Fibroblast of skin of abdomen (primary cell): ENCODE measurements at places on chromosomes 11 and 22.

GRCh38 chr11:96306933-96307775, 35.8 kb downstream of the MAML2 start:
- peak; percentile 98 for DNase-seq

DNA sequence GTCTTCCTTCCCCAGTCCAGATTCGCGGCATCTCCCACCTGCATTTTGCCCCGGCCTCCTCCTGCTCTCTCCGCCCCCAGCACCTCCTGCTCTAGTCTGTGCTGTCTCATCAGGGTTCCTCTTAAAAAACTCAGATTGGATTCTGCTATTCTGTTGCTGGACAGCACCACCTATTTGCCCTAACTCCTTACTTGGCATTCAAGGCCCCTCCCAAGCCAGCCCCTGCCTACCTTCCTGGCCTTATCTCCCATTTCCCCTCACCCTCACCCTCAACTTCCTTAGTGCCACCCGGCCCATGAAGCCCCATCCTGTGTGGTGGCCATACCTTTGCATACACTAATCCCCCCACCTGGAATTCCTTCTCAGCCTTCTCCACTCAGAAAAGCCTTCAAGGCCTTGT, 59.9 kb upstream of the PRDM11 start:
- DNase-seq: no peak

DNA sequence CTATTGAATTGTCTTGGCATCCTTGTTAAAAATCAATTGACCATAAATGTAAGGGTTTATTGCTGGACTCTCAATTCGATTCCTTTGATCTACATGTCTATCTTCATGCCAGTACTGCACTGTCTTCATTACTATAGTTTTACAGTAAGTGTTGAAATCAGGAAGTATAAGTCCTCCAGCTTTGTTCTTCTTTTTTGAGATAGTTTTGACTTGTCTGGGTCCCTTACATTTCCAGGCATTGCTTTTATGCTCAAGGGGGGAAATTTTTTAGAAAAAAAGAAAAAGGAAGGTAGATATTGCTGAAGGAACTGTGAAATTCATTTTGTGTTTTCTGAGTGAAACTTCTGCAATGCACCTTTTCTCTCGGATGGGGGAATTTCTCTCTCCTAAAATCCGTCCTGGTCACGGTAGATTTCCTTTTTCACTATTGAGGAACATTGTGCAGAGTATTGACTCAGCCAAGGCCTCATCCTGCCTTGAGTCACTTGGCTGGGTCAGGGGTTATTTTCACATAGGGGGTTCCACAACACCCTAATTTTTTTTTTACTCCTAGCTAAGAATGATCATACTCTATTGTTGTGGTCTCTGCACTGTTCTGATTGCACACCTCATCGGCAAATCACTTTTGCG, 2.8 kb upstream of the ACER3 start:
- DNase-seq: no peak

GRCh38 chr11:78030429-78031325, 7.6 kb upstream of the KCTD14 start:
- DNase-seq: peak; percentile 59

GRCh38 chr11:304915-305843, 2.4 kb upstream of the IFITM2 start:
- peak; percentile 75 for DNase-seq

- DNase-seq: peak; percentile 69
Measured at GRCh38 chr11:62602141-62603071, 741 bp upstream of the MTA2 start.

GRCh38 chr22:44109416-44109815, 71.3 kb upstream of the PARVG start:
- no peak for DNase-seq

DNA sequence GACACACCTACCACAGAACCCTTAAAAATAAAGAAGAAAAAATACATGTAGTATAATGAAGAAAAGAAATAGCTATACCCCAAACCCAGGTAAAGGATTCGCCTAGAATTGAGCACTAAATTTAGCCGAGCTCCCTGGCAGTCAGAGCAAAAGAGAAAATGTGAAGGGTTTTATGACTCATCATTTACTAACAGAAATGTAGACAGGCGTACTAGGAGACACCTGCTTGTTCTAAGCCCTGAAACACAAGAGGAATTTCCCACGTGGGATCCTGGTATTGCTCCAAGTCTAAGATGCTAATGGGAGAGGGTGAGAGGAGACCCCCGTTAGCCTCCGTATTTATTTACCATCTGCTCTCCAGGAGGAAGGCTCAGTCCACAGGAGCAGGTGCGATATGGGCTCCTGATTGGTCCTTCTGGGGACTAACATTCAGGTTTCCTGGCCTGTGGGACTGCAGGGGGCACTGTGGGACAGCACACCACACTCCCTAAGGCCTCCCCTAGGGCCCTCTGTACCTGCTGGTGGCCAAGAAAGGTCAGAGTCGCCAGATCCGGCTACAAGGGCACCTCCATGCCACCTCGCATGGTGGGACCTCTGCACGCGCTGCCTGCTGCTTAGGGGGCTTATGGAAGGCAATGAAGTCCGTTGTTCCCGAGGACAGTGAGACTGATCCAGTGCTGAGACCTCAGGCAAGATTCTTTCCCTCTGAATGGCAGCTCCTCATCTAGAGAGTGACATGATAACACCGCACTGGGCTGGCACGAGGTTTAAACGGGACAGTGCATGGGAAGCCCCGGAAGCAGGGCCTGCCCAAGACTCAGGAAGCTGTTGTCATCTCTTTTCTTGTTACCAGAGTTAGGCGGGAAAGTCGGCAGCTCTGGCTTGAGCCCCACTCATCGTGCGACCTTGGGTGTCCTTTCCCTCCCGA, 25.8 kb downstream of the KCNC1 start:
- no peak for DNase-seq

- no peak for DNase-seq
Measured at GRCh38 chr11:92149996-92150395, 74.6 kb upstream of the FAT3 start.

DNA sequence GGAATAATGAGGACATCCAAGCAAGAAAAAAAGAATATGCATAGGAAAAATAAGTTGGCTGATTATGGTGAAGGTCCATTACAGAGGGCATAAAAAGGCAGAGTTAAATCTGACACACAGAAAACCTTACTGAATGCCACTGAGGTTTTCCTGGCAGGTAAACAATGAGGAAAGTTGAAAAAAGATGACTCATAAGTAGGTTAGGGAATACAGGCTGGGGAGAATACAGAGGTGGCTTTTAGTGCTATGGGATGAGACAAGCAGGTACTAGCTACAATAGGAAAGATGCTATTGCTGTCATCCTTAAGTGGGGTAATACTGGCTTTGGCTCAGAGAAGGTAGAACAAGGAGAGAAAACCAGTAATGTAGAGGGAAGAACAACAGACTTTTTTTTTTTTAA, 44.7 kb downstream of the CSTF3 start:
- no peak for DNase-seq

- no peak for DNase-seq
Measured at GRCh38 chr11:71330349-71330748, 78.0 kb upstream of the SHANK2 start.

- DNase-seq: no peak
Measured at GRCh38 chr22:50151571-50152537, 18.7 kb upstream of the PANX2 start.
